Camera-type eye (tissue), 1 donor: ENCODE measurements at places on chromosomes 7 and 10. TPM values are rescaled to one million over a fixed set of nuclear protein-coding genes. Genes with fewer than 3 reads are reported as not detected.

MEIG1 gene
- total RNA-seq = not detected

GRM3 gene
- total RNA-seq = 7.2 TPM

SRRM3 gene
- total RNA-seq = 20.2 TPM

C7orf33 gene
- total RNA-seq = 3.6 TPM

DGKI gene
- 21.1 TPM for total RNA-seq

ALOX5 gene
- total RNA-seq = 8.1 TPM

IFIT1B gene
- total RNA-seq = 1.0 TPM

ADAM8 gene
- 4.0 TPM for total RNA-seq

FRMD4A gene
- 103 TPM for total RNA-seq

SH3PXD2A gene
- total RNA-seq = 50.5 TPM

CFAP46 gene
- total RNA-seq = 7.5 TPM

SPDYE11 gene
- total RNA-seq = not detected

CFTR gene
- 2.5 TPM for total RNA-seq

GRK5 gene
- total RNA-seq = 18.7 TPM

SKIDA1 gene
- total RNA-seq = 11.4 TPM

FAM25G gene
- not detected for total RNA-seq

MDFIC gene
- 48.0 TPM for total RNA-seq

PLXNA4 gene
- 17.5 TPM for total RNA-seq

ZC3HAV1L gene
- total RNA-seq = 34.2 TPM

SUGCT gene
- 8.1 TPM for total RNA-seq

VAX1 gene
- total RNA-seq = 0.33 TPM

GBX1 gene
- not detected for total RNA-seq

RET gene
- 4.5 TPM for total RNA-seq

PAX2 gene
- total RNA-seq = 5.2 TPM

GOLGA7B gene
- total RNA-seq = 2.2 TPM

AKR1D1 gene
- total RNA-seq = not detected

ANKRD61 gene
- not detected for total RNA-seq

SAMD8 gene
- 55.9 TPM for total RNA-seq

STX1A gene
- total RNA-seq = 22.0 TPM

PARP12 gene
- total RNA-seq = 19.5 TPM

LRRC17 gene
- total RNA-seq = 46.9 TPM

GTF2IRD2 gene
- 25.9 TPM for total RNA-seq

CYP2C8 gene
- total RNA-seq = 2.6 TPM

PLXDC2 gene
- 65.8 TPM for total RNA-seq

LRRD1 gene
- total RNA-seq = 0.44 TPM

UNC5B gene
- 10.9 TPM for total RNA-seq

AKR1B15 gene
- not detected for total RNA-seq

ATG9B gene
- 1.9 TPM for total RNA-seq

CDNF gene
- total RNA-seq = 3.0 TPM
